Fibroblast of skin of back (primary cell): ENCODE measurements at places on chromosomes 3 and 15.

DNA sequence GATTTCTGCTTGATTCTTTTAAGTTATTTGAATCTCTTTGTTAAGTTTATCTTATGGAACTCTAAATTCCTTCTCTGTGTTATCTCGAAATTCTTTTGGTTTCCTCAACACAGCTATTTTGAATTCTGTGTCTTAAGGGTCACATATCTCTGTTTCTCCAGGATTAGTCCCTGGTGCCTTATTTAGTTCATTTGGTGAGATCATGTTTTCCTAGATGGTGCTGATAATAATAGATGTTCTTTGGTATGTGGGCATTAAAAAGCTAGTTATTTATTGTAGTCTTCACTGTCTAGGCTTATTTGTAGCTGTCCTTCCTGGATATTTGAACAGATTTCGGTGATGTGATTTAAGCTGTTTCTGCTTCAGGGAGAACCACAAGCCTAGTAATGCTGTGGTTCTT is 615.6 kb upstream of the NECTIN3 start:
- DNase-seq, result peak; percentile 27

DNA sequence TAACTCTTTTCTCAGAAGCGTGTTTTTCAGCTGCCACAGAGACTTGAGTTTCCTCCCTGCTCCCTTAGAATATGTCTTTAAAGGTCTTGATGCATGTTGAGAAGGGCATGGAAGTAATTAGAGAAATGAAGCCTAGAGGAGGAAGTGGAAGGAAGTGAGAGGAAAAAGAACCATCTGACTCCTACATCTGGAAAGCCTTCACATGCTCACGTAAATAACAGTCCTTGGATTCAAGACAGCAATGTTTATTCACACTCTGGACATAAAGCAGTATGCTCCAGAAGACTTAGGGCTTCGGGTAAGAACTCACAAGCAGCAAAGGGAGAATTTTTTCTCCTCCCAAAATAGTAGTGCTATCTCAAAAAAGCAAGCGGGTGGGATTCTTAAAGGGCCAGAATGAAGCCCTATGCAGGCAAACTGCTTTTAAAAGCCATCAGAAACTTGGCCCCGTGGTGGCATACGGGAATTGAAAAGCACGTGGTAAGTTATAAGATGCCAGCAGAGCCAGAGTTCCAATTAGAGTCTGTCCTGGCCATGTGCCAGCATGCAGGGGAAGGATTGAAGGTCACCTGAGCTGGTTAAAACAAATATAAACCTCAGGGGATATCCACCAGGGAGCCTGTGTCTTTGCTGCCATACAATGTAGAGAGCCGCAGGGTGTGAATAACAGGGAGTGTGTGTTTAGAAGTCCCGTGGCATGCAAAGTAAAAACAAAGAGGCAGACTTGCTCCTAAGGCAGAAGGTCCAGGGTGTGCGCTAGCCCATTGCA is 380.8 kb upstream of the NDN start:
- no peak for DNase-seq

DNA sequence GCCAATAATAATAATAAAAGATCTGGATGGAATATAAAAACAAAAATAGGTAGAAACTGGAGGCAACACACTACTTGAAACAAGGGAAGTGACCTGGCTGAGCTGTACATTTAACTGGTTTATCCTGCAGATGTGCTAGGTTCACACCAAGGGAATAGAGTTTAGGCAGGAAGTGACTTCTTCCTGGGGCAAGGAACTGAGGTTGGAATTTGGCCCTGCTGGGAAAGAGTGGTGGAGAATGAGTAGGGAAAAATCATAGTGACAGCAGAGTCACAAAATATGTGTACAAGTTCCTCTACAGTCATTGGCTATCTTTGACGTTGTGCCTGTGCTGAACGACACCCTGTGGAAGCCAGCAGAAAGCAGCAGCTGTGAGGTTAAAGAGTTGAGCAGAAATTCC is 44.1 kb downstream of the ARHGAP11B start:
- DNase-seq, result peak; percentile 41

- DNase-seq, result no peak
Measured at GRCh38 chr3:189688262-189688661, 57.1 kb downstream of the TP63 start.

DNA sequence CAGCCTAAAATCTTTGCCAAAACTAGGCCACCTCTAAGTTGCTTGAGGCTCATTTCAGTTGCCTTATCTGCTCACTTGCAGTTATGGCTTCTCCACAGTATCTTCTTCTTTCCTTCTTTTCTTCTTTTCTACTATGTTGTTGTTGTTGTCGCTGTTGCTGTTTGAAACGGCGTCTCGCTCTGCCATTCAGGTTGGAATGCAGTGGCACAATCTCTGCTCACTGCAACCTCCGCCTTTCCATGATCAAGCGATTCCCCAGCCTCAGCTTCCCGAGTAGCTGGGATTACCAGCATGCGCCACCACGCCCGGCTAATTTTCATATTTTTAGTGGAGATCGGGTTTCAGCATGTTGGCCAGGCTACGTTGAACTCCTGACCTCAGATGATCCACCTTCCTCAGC is 210.8 kb upstream of the NR2F2 start:
- no peak for DNase-seq

- DNase-seq, result no peak
Measured at GRCh38 chr3:171981271-171981605, 58.1 kb upstream of the FNDC3B start.

DNA sequence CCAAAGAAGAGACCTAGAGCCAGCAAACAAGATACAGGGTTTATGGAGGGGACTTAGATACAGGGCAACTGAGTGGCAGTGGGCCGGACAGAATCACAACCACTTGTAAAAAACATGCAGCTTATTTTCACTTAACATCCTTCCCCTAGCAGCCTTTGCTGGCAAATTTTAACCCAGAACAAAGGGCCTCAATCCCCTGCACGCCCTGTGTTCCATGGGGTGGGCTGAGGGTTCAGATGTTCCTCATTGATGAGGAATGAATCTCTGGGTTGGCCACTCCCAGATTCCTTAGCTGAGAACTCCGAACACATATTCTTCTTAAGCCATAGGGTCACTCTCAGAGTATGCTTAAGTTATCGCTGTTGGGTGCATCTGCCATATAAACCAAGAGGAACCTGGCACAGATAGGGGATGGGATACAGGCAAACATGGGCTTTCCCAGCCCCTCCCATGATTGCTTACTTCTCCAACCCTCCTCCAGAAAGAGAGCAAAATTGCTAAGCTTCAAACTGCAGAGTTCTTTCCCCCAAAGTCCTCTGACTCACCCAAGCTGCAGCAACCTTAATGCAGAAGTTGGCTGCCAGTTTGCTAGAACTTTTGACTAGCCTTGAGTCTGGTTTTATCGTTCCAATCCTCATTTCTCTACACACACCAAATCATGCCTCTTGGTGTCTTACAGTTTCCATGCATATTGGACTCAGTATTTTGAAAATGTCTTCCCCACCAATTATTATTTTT is 146.9 kb downstream of the CD47 start:
- DNase-seq, result peak; percentile 34

GRCh38 chr3:116051040-116051439 is 394.2 kb downstream of the LSAMP start:
- DNase-seq, result no peak

GRCh38 chr3:197269024-197269423 is 29.4 kb downstream of the DLG1 start:
- no peak for DNase-seq

DNA sequence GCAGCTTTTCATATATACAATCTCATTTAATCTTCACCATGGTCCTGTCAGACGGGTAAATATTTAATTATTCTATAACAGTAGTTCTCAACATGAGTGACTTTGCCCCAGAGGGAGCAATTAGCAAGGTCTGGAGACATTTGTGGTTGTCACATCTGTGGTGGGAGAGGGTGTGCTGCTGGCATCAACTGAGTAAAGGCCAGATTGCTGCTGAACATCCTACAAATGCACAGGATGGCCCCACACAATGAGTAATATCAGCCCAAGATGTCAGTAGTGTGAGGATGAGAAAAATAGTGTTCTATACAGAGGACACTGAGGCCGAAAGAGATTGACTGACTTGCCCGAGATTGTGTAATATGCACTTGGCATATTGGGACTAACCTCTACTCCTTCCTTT is 156.0 kb downstream of the AGBL1 start:
- DNase-seq, result no peak

DNA sequence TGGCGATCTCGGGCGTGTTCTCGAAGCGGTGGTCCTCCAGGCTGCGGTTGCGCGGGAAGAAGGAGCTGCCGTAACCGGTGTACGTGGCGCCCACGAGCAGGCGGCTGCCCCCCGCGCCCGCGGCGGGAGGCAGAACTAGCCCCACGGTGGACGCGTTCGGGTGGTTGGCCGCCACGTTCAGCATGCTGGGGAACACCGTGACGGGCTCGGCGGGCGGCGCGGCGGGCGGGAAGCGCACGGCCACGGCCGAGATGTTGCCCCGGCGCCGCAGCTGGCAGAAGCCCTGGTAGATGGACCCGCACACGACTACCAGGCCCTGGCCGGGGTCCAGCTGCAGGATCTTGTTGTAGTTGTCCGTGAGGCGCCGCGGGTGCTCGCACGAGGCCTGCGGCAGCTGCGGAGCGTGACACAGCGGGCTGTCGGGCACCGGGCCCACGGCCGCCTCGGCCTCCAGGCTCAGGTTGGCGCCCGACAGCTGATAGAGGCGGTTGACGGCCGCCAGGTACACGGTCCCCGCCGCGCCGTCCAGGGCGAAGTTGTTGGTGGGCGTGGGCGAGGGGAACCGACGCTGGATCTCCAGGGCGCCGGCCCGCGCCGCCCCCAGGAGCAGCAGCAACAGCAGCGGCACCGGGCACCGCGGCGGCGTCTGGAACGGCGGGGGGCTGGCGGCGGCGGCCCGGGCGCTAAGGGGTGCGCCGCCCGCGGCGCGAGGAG is 397 bp downstream of the PLXND1 start:
- DNase-seq, result no peak

- DNase-seq, result no peak
Measured at GRCh38 chr15:66189291-66189690, 64.3 kb downstream of the MEGF11 start.

GRCh38 chr3:154794814-154795445 is 285.2 kb upstream of the MME start:
- peak; percentile 9 for DNase-seq

DNA sequence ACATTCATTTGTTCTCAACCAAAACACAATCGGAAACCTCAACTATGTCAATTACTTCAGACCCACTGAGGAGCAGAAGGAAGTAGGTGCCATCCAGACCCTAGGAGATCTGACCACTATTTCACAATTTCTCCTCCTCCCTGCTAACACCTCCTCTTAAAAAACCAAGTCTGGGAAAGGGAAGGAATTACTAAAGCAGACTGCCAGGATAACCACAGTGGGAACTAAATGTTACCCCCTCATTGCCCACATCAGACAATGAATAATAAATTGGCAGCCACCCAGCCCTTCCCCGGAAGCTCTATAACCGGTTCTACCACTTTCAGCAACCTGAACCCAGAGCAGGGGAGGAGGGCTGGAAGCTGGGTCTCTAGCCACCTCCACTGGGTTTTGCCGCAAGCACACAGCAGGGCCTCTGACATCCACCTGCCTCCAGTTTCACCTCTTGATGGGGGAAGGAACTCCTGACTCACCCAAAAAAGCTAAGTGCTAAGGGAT is 17.6 kb downstream of the C15orf62 start:
- peak; percentile 69 for DNase-seq

GRCh38 chr15:84773716-84774115 is 25.3 kb downstream of the ZNF592 start:
- DNase-seq, result no peak
